ENCODE measurements at places on chromosomes 4 and X.

GRCh38 chrX:42519666-42520231 is 258.2 kb downstream of the PPP1R2C start:
- DNase-seq = peak; percentile 38

GRCh38 chr4:32748498-32748897 is 2028.3 kb downstream of the PCDH7 start:
- no peak for DNase-seq

GRCh38 chr4:73541251-73541650 is 59.7 kb downstream of the AFM start:
- DNase-seq = no peak

DNA sequence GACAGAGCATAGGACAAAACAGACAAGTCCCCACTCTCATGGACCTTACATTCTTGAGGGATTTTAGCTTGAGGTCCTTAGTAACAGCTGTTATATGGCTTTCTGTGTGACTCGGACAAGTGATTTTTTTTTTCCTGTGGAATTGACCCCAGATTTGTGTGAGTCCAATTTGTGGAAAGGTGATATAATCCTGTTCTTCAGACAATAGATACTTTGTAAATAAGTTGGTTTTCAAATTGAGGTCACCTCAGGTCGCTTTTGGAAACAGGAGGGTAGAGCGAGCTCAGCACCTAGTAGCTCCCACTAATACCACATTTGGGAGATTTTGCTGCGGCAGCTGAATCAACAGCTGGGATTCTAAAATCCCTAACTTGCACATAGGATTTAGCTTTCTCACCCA is 1008.8 kb downstream of the ADGRL3 start:
- DNase-seq = no peak

DNA sequence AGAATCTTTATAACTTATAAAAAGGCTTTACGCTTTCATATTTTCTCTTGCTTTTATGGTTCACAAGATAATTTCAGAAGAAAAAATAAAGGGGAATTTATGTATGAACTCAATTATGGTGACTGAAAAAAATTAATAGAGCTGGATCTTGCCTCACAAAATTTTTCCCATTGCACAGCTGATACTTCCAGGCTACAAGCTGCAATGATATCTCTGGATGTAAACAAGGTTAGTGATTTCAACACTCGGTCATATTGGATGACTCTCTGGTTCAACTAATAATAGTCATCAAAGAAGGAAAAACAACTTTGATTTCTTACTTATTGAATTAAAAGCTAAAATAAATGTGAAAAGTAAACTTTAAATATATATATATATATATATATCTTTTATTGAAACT is 868.0 kb downstream of the FAT4 start:
- no peak for DNase-seq

- no peak for DNase-seq
Measured at GRCh38 chr4:185587427-185588161, 52.3 kb upstream of the PDLIM3 start.

GRCh38 chrX:109856974-109857373 is 123.9 kb upstream of the ACSL4 start:
- peak; percentile 17 for DNase-seq

GRCh38 chr4:13710246-13710885 is 82.8 kb upstream of the BOD1L1 start:
- DNase-seq = no peak

DNA sequence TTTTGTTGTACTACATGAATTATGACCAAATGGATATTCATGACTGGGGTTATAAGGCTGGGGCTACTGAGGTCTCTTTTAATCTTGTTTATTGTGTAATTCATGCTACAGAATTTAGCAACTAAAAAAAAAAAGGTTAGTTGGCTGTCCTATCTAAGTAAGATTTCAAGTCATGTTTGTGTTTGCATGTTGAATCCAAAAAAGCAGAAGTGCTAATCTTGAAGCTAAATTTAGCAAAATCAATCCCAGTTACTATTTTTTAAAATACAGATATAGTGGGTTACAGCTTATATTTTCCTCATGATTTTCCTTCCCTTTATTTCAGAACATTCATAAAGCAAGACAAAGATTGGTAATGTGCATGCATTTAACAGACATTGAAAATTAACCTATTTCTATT is 19.4 kb downstream of the MTMR1 start:
- no peak for DNase-seq

DNA sequence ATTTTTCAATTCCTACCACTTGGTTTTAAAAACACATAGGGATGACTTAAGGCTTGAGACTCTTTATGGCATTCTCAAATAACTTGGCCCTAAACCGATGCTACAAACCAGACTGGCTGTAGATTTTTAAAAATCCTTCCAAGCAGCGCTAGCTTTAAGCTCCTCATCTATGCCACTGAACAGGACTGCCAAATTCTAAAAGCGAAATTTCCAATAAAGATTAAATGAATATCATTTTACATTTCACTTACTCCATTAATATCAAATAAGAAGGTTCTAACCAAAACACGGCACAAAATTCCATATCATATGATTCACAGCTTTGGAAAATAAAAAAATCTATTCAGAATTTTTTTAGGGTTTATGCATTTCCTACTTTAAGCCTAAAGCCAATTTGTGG is 134.2 kb downstream of the FANCB start:
- DNase-seq = no peak

- DNase-seq = no peak
Measured at GRCh38 chr4:3203971-3204431, 45.0 kb upstream of the MSANTD1 start.

GRCh38 chrX:25016361-25016671 is 551 bp upstream of the ARX start:
- DNase-seq = no peak

All from RCC 7860 (cell line).